ENCODE measurements at places on chromosomes 1 and 21. TPM values are rescaled to one million over a fixed set of nuclear protein-coding genes. Genes with fewer than 3 reads are reported as not detected.
A peak's percentile ranks its signal among the peaks of the same experiment; 100 is the strongest.

DNA sequence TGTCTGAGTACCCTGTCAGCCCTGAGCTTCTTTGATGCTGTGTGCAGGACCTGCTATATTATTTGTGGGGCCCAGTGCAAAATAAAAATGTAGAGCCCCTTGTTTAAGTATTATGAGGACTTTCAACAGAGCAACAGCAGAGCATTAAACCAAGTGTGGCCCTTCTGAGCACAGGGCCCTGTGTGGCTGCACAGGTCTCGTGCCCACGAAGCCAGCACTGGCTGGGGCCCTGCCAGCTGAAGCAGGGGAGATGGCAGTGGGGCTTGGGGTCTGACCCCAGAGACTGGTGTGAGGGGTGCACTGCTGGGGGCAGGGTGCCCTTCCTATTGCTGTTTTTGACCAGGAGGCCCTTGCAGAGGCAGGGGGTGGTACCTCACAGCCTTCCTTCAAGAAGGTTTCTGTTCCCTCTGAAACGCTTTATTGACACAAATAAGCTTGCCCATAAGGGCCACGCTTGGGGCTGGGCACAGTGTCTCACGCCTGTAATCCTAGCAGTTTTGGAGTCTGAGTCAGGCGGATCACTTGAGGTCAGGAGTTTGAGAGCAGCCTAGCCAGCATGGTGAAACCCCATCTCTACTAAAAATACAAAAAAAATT, 2.2 kb upstream of the SEMA4A start:
- no peak for DNase-seq
- no peaks in the 10 kb centered on the region for H3K27me3 ChIP-seq
- H3K4me3 ChIP-seq: no peak overlapping the region
- H3K36me3 ChIP-seq: no peaks in the 10 kb centered on the region
- peaks cover 6% of the 10 kb centered on the region for H3K4me1 ChIP-seq

DNA sequence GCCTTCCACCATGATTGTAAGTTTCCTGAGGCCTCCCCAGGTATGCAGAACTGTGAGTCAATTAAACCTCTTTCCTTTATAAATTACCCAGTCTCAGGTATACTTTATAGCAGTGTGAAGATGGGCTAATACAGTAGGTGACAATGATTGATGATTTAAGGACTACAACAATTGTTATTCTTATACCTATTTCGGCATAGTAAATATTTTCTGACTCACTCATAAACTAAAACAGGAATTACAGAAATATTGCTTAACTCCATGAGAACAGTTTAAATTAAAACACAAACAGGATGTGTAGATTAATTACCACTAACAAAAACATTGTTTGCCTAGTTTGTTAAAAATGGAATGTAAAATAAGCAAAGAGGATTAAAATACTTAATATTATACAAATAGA, 839.9 kb downstream of the LTN1 start:
- DNase-seq: no peak
- H3K4me1 ChIP-seq: no peaks in the 10 kb centered on the region
- no peak overlapping the region for H3K27ac ChIP-seq
- no peaks in the 10 kb centered on the region for H3K27me3 ChIP-seq
- no peak overlapping the region for H3K4me3 ChIP-seq

DNA sequence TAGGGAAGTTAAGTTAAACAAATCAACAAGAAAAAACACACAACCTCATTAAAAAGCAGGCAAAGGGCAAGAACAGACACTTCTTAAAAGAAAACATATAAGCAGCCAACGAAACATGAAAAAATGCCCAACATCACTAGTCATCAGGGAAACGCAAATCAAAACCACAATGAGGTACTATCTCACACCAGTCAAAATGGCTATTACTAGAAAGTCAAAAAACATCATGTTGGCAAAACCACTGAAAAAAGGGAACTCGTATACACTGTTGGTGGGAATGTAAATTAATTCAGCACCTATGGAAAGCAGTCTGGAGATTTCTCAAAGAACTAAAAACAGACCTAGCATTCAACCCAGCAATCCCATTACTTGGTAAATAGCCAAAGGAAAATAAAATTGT, 51.1 kb downstream of the HSF2BP start:
- DNase-seq: no peak
- no peak overlapping the region for H3K27ac ChIP-seq
- no peaks in the 10 kb centered on the region for H3K36me3 ChIP-seq
- H3K4me3 ChIP-seq: no peak overlapping the region

GRCh38 chr1:86913896-86914600, at the start of gene SELENOF:
TSS of gene SELENOF (minus strand) at chr1:86914126. CDS start at chr1:86914111, 15 bp downstream.
- H3K36me3 ChIP-seq: no peaks in the 10 kb centered on the region
- H3K27ac ChIP-seq: peak within 1 kb of the TSS; percentile 91
- H3K27me3 ChIP-seq: no peaks in the 10 kb centered on the region
- DNase-seq: peak; percentile 98
- peaks cover 41% of the 10 kb centered on the region for H3K4me1 ChIP-seq

DNA sequence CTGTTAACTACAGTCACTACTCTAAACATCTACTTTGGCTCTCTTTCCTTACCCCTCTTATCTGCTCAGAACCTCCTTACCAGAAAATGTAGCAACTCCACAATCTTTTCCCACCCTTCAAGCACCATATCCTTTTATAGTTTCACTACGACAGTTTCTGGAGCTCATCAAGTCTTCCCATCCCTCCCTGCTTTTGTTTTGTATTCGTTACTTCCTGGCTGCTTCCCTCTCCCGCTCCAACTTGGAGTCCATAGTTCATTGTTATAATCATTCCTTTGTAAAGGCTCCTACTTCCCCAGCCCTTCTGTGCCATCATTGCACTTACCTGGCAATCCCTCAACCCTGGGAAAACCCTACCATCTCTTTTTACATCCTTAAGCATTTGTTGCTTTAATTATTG, 18.0 kb downstream of the MPZL1 start:
- H3K4me3 ChIP-seq: no peak overlapping the region
- no peak overlapping the region for H3K27ac ChIP-seq
- no peak for DNase-seq
- no peaks in the 10 kb centered on the region for H3K27me3 ChIP-seq
- H3K4me1 ChIP-seq: peaks cover 4% of the 10 kb centered on the region

DNA sequence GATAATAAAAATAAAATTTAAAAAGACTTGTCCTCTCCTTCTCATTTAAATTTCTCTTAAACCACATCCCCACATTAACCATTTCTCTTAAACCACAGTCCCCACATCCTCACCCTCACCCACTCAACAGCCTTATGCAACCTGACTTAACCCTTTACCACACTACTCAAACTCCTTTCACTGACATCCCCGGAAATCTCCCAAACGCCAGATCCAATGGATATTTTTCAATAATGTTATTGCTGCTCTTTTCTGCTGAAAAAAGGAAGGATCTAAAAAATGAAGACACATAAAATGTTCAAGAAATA, 54.2 kb upstream of the EEIG2 start:
- H3K27ac ChIP-seq: no peak overlapping the region
- H3K4me3 ChIP-seq: no peak overlapping the region
- peaks cover 3% of the 10 kb centered on the region for H3K27me3 ChIP-seq
- H3K4me1 ChIP-seq: peaks cover 24% of the 10 kb centered on the region
- H3K36me3 ChIP-seq: no peaks in the 10 kb centered on the region

GRCh38 chr1:86502721-86503405, 34.1 kb downstream of the CLCA1 start:
- H3K27me3 ChIP-seq: no peaks in the 10 kb centered on the region
- no peak for DNase-seq
- H3K4me1 ChIP-seq: no peaks in the 10 kb centered on the region

DNA sequence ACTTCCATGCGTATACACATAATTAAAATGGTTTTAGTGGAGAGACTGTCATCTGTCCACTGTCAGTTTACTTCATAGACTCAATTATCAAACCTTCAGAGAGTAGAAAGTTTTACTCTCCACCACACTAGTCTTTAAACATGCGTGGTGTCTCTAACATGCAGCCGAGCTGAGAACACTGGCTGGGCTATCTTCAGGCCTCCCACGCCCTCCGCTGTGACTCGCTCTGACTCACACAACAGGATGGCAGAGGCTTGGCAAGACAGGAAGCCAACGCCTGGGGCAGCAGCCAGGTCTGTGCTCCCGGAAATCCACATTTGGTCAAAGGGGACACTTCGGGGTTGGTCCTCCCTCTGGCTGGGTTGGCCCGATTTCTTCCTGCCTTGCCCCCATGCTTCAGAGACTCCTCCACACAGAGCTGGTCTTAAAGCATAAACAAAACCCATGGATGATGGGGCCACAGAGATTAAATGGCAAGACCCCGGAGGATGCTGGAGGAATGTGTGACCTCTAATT, 22.7 kb upstream of the IFNGR2 start:
- no peaks in the 10 kb centered on the region for H3K27me3 ChIP-seq
- peak overlapping the region; percentile 3 for H3K27ac ChIP-seq
- DNase-seq: peak; percentile 69
- H3K4me3 ChIP-seq: no peak overlapping the region

- no peaks in the 10 kb centered on the region for H3K4me1 ChIP-seq
- no peak overlapping the region for H3K4me3 ChIP-seq
- H3K36me3 ChIP-seq: no peaks in the 10 kb centered on the region
These were observed 60.6 kb downstream of the MEGF6 start for GRCh38 chr1:3550511-3551289.

- H3K36me3 ChIP-seq: no peaks in the 10 kb centered on the region
- no peak for DNase-seq
- H3K27ac ChIP-seq: no peak overlapping the region
- no peak overlapping the region for H3K4me3 ChIP-seq
- no peaks in the 10 kb centered on the region for H3K27me3 ChIP-seq
These were observed 202.0 kb downstream of the FMN2 start for GRCh38 chr1:240293706-240294105.

- no peak for DNase-seq
- no peaks in the 10 kb centered on the region for H3K27me3 ChIP-seq
- no peak overlapping the region for H3K4me3 ChIP-seq
- H3K27ac ChIP-seq: no peak overlapping the region
These were observed 72.5 kb downstream of the ARHGEF10L start for GRCh38 chr1:17611991-17612390.

- no peak overlapping the region for H3K4me3 ChIP-seq
- DNase-seq: no peak
- H3K27ac ChIP-seq: no peak overlapping the region
- no peaks in the 10 kb centered on the region for H3K36me3 ChIP-seq
- no peaks in the 10 kb centered on the region for H3K4me1 ChIP-seq
- no peaks in the 10 kb centered on the region for H3K27me3 ChIP-seq
These were observed 32.0 kb upstream of the IGSF5 start for GRCh38 chr21:39712976-39713375.

GRCh38 chr1:9111357-9111691, 17.6 kb downstream of the GPR157 start:
- no peaks in the 10 kb centered on the region for H3K27me3 ChIP-seq
- no peak overlapping the region for H3K27ac ChIP-seq
- H3K4me1 ChIP-seq: no peaks in the 10 kb centered on the region
- DNase-seq: no peak
- no peaks in the 10 kb centered on the region for H3K36me3 ChIP-seq

- H3K36me3 ChIP-seq: no peaks in the 10 kb centered on the region
- DNase-seq: no peak
- H3K4me3 ChIP-seq: no peak overlapping the region
- H3K27ac ChIP-seq: no peak overlapping the region
These were observed 41.0 kb upstream of the APOBEC4 start for GRCh38 chr1:183694066-183694465.

DNA sequence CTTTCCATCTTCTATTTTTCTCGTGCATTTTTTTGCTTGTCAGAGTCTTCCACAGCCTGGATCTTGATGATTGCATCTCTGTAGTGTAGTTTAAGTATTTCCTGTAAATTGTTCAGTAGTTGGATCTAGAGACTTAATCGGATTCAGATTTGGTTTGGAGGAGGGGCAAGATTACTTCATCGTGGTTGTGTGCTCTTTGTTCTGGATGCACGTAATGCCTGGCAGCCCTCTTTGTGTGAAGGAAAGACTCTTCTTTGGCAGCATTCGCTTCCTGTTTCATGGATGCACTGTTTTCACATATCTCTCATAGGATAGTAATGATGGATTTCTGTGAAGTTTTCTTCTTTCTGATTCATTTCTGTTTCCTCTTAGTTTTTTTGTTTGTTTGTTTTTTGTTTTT, 14.2 kb downstream of the SEMA4A start:
- H3K27ac ChIP-seq: no peak overlapping the region
- no peaks in the 10 kb centered on the region for H3K4me1 ChIP-seq
- no peaks in the 10 kb centered on the region for H3K36me3 ChIP-seq
- H3K27me3 ChIP-seq: no peaks in the 10 kb centered on the region
- no peak overlapping the region for H3K4me3 ChIP-seq

DNA sequence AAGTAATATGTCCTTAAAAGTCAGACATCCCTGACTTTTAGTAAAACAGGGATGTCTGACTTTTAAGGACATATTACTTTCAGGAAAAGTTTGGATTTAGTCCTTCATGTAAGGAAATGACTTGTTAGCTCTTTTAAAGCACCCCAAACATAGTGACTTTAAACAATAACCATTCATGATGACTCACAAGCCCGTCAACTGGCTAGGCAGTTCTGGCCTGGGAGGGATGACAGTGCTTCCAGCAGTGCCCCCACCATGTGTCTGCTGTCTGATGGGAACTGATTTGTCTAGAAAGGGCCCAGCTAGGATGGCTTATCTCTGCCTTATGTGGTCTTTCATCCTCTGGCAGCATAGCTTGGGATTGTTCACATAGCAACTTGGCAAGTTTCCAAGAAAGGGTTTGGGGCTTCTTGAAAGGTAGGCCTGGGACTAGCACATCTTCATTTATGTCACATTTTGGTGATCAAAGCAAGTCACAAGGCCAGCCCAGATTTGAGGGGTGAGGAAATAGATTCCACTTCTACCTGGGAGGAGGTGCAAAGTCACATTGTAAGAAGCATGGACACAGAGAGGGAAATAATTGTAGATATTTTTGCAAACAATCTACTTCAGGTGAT, 143.5 kb downstream of the C1orf94 start:
- no peak overlapping the region for H3K4me3 ChIP-seq
- no peaks in the 10 kb centered on the region for H3K4me1 ChIP-seq
- H3K27me3 ChIP-seq: no peaks in the 10 kb centered on the region
- H3K27ac ChIP-seq: no peak overlapping the region
- no peak for DNase-seq

GRCh38 chr1:7827126-7827955, 25.5 kb downstream of the UTS2 start:
- H3K36me3 ChIP-seq: no peaks in the 10 kb centered on the region
- H3K4me1 ChIP-seq: no peaks in the 10 kb centered on the region
- peak overlapping the region; percentile 64 for H3K27ac ChIP-seq
- H3K27me3 ChIP-seq: no peaks in the 10 kb centered on the region
- peak; percentile 25 for DNase-seq
- peak overlapping the region; percentile 38 for H3K4me3 ChIP-seq

HFM1 gene
- not detected for total RNA-seq

NTMT2 gene
- total RNA-seq: not detected

OR10Z1 gene
- total RNA-seq: not detected

KANK4 gene
- total RNA-seq: not detected

PRKAB2 gene
- 8.5 TPM for total RNA-seq

COL6A2 gene
- 22.8 TPM for total RNA-seq

SEMA4A gene
- 21.6 TPM for total RNA-seq

OR2L3 gene
- not detected for total RNA-seq

RBP7 gene
- total RNA-seq: not detected

FAM177B gene
- not detected for total RNA-seq

LORICRIN gene
- total RNA-seq: not detected

SLC6A9 gene
- total RNA-seq: 6.8 TPM

RIIAD1 gene
- not detected for total RNA-seq

ZNF678 gene
- total RNA-seq: 8.5 TPM
